ENCODE measurements at places on chromosomes 12 and 14. TPM values are rescaled to one million over a fixed set of nuclear protein-coding genes. Genes with fewer than 3 reads are reported as not detected.
A peak's percentile ranks its signal among the peaks of the same experiment; 100 is the strongest.

Gene MEG3
- total RNA-seq: 28.3 TPM

DNA sequence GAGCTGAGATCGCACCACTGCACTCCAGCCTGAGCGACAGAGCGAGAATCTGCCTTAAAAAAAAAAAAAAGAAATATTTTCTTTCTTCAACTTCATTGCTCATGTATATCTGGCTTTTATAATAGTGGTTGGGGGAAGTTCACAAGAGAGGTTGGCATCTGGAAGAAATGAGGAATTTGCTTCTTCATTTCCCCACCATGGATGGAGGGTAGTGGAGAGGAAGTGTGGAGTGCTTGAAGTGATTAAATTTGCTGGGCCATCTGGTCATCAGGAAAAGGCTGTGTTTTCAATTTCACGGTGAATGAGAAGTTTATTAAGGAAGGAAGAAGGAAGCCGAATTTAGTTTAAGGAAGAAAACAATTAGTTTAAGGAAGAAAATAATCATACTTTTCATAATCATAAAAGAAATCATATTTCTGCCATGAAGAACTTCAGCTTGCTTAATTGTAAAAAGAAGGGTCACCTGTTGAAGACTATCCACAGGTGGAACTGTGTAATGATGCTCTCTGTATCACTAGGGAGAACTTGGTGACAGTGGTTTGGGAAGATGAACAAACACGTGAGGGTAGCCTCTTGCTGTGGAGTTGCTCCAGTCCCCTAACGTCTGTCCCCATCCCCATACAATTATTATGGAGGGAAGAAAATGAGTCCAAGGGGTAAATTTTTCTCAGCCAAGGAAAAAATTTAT lies 197.3 kb upstream of the ARHGAP5 start:
- H3K27ac ChIP-seq: peak overlapping the region; percentile 75
- no peaks in the 10 kb centered on the region for H3K27me3 ChIP-seq
- no peaks in the 10 kb centered on the region for H3K36me3 ChIP-seq

Gene ASCL1
- total RNA-seq: not detected

Gene TAS2R30
- total RNA-seq: 0.62 TPM

DNA sequence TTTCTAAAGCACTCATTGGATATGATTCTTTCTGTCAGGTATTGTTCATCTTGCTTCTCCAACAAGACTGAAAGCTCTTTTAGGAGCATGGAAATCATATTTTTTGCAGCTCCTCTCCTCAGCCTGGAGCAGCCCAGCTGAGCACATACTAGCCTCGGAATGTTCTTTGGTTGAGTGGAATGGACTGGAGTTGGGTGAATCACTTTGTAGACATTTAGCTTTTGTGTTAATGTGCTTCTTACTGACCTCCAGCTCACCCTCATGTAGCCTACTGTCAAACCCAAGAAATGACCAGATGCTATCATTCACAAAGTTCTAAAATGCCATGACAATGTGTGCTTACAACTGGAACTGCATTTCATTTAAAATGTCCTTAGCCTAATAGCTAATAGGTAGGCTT lies 161.1 kb downstream of the NUAK1 start:
- no peak overlapping the region for H3K4me3 ChIP-seq
- no peak for DNase-seq
- H3K27ac ChIP-seq: no peak overlapping the region
- H3K36me3 ChIP-seq: no peaks in the 10 kb centered on the region
- H3K4me1 ChIP-seq: peaks cover 13% of the 10 kb centered on the region

Gene FAM186B
- 0.56 TPM for total RNA-seq

Gene SPTB
- total RNA-seq: 103 TPM

- DNase-seq: no peak
- no peak overlapping the region for H3K4me3 ChIP-seq
- H3K36me3 ChIP-seq: no peaks in the 10 kb centered on the region
- H3K4me1 ChIP-seq: no peaks in the 10 kb centered on the region
- H3K27me3 ChIP-seq: no peaks in the 10 kb centered on the region
- no peak overlapping the region for H3K27ac ChIP-seq
Observed at GRCh38 chr14:89813617-89814031, 140.9 kb downstream of the EFCAB11 start.

DNA sequence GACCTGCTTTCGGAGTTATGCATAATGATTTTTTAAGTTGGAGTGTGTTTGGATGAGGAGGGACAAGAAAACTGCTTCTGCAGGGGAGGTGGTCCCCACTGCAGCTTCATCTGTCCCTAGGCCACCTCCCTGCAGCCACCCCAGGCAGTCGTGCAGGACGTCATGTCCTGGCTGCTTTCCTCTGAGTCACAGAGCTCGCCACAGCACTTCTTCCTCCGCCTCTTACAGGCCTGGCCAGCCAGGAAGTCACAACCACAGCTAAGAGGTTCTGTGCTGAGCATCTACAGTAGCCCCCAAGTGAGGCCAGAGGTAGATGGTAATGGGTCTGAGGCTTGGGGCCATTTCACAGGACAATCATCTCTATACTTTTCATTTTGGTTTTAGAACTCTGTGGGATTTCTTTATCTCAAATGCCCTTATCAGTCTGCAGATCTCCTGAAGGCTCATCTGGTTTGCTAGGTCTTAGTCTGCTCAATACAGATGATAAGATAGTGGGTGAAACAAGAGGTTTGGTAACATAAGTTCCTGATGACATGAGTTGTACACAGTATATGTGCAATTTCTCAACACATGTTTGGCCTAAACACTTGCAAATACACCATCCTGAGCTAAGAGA lies 106.4 kb downstream of the ARF6 start:
- DNase-seq: peak; percentile 85
- no peaks in the 10 kb centered on the region for H3K36me3 ChIP-seq
- peaks cover 66% of the 10 kb centered on the region for H3K4me1 ChIP-seq
- no peak overlapping the region for H3K4me3 ChIP-seq

- peak overlapping the region; percentile 92 for H3K4me3 ChIP-seq
- H3K4me1 ChIP-seq: no peaks in the 10 kb centered on the region
- peak; percentile 44 for DNase-seq
- no peaks in the 10 kb centered on the region for H3K36me3 ChIP-seq
Observed at GRCh38 chr12:79689477-79690141, 1.2 kb downstream of the PAWR start.

Gene KRT72
- total RNA-seq: not detected
